ENCODE measurements at places on chromosomes 12 and 14. TPM values are rescaled to one million over a fixed set of nuclear protein-coding genes. Genes with fewer than 3 reads are reported as not detected.

ZDHHC22 gene
- total RNA-seq, result 0.09 TPM

KSR2 gene
- 2.4 TPM for total RNA-seq

PELI2 gene
- total RNA-seq, result 26.0 TPM

ADAM21 gene
- total RNA-seq, result 0.40 TPM

FGD6 gene
- 15.4 TPM for total RNA-seq
